ENCODE measurements at places on chromosomes 6 and 20.

DNA sequence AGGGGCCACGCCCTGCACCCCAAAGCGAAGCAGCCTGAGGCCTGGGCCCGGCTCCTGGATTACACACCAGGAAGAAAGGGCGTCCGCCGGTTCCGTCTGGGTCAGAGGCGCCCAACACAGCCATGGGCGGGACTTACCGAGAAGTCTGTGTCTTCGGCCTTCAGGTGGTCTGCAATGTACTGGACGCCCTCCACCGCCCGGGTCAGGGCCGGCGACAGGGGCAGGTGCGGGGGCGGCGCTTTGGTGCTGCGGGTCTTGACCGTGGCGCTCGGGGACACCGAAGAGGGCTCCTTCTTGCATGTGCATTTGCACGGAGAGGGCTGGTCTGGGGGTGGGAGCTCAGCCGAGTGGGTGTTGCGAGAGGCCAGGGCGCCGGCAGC, 11.6 kb downstream of the CHRNA4 start:
- no peak for DNase-seq

- no peak for DNase-seq
Observed at GRCh38 chr6:167245591-167245990, 45.5 kb upstream of the UNC93A start.

DNA sequence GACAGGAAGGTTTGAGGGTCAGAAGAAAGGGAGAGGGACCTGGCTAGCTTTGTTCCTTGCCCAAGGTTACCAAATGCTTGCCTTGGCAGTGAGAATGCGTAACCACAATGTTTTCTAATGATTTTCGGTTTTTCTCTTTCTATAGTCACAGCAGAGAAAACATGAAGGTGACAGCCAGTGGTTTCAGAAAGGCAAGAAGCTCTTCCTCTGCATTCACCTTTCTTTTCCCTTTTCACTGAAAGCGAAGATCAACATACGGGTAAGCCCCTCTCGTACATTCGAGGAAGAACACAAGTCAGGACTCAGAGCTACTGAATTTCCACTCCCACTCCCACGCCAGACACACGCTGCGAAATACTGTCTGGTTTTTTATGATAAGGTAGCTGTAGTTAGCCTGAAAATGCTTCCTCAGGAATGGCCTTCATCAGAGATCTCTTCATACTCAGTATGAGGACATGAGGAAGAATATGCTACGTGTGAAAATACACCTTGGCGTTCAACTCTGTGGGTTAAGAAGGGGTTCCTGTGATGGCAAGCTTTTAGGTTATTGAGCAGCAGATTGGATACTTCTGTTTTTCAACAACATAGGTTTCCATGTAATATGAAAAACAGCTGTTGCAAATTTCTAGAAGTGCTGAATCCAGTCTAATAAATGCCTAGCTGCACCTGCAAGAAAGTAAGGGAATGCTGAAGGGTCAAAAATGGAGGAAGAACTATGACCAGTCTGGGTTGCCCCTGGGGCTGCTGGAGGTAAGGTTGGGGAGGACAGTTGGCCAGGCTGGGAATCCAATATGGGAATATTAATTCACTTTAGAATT, 7.4 kb upstream of the CD83 start:
- DNase-seq = no peak

DNA sequence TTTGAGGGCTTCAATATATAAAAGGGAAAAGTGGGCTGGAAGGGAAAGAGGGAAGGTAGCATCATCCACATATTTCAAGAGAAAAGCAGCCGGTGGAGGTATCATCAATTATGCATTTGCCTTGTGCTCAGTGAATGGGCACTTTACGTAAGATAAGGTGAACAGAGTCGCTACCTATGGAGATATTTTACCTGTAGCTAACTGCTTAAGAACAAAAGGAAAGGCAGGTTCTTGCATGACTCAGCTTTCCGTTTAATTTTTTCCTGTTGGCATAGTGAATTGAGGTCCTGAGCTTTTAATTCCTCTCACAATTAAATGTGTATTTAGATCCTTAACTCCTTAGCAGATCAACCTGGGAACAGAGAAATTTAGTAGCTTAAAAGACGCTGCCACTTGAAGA, 25.5 kb upstream of the PLCB4 start:
- DNase-seq = no peak

DNA sequence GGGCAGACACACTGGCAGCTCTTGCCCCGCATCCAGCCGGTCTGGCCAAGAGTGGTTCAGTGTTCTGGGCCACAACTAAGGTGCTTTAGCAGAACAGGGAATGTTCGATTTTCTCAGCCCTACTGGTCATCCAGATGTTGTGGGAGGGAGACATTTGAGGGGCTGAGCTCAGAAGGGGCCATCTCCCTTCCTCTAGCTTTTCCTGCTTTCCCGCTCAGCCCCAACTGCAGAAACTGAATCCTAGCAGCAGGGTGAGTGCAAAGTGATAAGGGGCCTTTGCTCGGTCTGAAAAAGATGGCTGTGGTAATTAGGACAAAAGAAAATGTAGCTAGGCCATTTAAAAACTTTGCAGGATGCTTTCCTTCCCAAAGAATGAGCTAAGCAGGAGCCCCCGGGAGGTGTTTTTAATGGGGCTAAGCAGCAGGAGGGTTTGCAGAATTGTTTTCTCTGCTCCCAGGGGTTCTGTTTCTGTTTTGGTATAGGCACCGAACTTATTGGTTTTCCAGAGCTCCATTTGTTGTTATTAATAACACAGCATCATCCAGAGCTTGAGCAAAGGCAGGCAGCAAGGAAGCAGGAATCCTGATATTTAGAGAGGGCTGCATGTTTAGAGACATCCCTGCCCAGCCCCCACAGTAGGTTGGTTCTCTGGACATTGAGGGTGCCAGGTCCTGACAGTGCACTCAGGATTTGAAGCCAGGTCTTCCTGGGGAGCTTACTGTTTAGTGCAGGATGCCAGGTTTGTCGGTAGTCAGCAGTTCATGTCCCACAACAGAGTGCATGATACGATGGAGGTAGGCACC, 210.9 kb downstream of the SLC24A3 start:
- DNase-seq = no peak

DNA sequence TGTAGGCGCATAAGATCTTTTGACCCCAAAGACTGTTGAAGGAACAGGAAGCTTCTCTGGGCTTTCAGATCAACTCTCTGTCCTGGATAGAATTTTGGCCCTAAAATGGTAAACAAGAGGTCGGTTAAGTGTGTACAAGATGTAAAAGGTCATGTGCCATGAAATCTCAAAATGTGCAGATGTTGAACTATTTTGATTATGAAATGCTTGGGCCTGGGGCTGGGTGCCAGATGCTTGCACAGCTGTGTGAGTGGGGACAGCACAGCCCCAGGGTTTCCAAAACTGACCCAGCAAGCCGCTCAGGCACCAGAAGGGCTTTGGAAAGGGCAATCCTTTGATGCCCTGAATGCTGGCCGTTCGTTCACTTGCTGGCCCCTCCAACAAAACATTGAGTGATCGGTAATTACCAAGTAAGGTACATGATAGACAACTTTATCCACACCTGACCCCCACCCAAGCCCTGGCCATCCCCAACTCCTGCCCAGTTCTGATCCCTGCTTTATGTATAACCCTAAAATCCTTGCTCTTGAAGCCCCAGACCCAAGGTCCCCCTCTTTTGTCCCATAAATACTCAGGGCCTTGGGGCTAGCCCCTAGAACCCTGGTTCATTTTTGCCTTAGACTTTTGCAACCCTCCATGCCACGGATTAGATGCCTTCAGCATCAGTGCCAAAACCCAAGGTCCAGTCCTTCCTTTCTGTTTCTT, 1.9 kb downstream of the TMEM239 start:
- DNase-seq = no peak

DNA sequence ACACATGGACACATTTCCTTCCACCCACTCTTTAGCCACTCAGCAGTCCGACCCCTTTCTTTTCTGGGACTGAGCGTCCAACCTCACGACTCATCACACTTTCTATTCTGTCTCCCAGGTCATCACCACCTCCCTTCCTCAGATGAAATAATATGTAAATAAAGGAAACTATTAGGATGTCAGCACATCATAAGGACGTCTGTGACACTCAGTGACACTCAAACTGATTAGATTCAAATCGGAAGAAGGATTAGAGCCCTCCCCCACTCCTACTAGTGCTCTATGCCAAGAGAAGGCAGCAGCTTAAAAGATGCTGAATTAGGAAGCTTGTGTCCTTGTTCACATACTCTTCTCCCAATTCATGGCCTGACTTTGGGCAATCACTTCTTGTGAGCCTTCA, 113.6 kb downstream of the TNFRSF21 start:
- no peak for DNase-seq

DNA sequence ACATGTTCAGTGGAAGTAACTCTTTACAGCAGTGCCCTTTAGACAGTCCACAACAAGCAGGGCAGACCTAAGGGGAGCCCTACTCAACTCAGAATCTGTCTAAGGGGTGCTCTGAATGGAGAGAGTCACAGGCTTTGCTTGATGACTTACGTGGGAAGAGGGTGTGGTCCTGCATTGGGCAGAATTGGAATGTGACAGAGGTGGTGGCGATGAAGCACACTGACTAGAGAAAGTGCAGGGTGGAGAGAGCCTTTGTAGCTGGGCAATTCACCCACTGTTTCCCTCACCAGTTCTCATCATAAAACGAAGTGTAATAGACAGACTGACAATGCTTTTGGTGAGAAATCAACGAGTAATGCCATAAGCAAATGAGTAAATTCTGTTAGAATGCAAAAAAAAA, 11.2 kb downstream of the TP53INP2 start:
- no peak for DNase-seq

- peak; percentile 5 for DNase-seq
Observed at GRCh38 chr6:39309942-39310531, 4.2 kb downstream of the KCNK17 start.
